CD8-positive, alpha-beta T cell (primary cell): ENCODE measurements at places on chromosomes 6 and 20.

DNA sequence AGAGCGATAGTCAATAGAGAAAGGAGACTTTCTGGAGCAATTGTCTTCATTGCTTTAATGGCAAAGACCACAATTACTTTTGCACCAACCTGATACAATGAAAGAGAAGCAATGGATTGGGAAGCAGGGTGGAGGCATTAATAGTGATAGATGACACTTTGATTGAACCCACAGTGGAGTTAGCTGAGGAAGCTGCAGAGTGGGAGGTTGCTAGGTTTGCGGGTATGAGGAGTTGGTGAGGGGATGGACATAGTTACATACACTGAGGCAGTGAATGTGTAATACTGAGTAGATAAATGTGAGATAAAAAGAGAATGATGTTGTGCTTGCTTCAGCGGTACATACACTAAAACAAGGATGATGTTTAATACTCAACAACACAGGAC, 91.9 kb downstream of the AKAP7 start:
- DNase-seq, result no peak

- DNase-seq, result no peak
Measured at GRCh38 chr6:82363428-82364086, at the start of gene TPBG. TPBG (plus strand) TSS chr6:82363817; CDS start chr6:82364962, 1,145 bp downstream.

DNA sequence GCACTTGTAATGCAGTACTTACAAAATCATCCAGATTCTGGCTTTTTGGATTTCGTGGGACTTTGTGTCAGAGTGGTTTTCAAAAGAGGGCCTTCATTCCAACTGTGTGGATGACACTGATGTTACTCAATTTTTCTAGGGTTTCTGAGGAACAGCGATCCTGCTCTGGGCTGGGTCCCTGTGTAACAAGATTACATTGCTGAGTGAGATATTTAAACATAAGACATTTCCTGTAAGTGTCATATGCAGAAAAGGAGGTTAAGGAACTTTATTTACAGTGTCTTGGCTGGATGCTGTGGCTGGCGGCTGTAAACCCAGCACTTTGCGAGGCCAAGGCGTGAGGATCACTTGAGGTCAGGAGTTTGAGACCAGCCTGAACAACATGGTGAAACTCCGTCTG, 6.7 kb downstream of the ZFAND3 start:
- DNase-seq, result no peak

GRCh38 chr6:167426651-167427050, 101.8 kb downstream of the TTLL2 start:
- no peak for DNase-seq

GRCh38 chr6:34658605-34659265, 37.8 kb downstream of the ILRUN start:
- DNase-seq, result no peak

GRCh38 chr6:80728101-80728750, 621.8 kb downstream of the BCKDHB start:
- no peak for DNase-seq

DNA sequence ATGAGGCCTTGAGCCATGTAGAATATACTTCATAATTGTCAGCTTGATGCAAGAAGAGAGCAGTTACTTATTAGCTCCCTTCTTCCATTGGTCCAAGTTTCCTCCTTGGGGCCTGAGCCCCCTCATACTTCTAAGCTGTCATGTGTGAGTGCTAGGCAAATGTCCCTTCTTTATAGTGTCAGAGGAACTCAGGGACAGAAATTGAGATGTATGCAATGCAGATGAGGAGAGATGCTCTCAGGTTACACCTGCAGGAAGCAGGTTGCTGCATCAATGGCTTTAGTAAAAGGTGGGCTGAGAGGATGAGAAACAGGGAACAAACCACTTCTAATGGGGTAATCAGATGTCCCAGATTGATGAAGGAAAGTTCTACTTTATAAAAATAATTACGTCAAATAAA, 6.7 kb upstream of the PDSS2 start:
- DNase-seq, result no peak

GRCh38 chr6:167800549-167800948, 26.2 kb upstream of the AFDN start:
- DNase-seq, result no peak

- peak; percentile 51 for DNase-seq
Measured at GRCh38 chr6:106103728-106104109, 17.6 kb downstream of the PRDM1 start.

GRCh38 chr6:52529311-52529710, 47.5 kb downstream of the TRAM2 start:
- DNase-seq, result no peak

DNA sequence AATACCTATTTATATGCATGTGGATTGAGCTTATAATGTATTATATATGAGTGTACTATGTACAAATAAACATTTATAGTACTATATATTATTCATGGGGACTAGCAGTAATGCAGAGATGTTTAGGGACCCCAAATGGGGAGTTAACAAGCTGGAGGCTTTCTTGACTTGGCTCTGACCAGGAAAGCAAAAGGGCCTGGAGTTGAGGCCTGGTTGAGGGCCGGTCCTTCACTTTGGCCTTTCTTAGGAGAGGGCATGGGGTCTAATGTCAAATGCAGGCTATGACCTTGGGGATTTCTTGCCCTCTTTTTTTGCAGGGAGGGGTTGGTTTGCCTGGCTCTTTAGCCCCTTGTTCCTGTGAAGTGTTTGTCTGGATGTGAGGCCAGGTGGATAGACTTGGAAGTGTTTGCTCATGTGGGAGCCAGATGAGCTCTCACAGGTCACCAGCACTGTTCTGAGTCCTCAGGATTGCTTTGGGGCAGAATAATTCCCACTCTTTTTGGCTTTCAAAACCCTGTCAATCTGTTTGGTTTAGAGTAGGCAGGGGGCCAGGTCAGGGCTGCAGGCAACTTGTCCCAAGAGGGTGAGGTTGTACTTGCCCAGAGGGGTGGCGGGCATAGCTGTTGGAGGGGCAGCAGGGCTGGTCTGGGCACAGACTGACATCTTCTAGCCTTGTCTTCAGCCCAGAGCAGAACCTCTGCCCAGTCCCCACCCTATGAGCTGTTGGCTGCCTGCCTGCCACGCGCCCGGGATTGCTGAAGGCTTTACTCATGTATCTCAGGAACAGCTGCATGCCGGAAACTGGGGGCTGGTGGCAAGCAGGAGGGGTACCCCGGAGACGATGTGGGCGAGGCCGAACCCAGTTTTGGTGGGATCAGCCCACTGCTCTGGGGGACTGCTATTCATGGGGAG, 14.6 kb downstream of the TJAP1 start:
- DNase-seq, result no peak

- no peak for DNase-seq
Measured at GRCh38 chr20:38034108-38034649, 633 bp downstream of the RPRD1B start.

GRCh38 chr20:45111799-45112471, 3.0 kb downstream of the WFDC5 start:
- peak; percentile 27 for DNase-seq

DNA sequence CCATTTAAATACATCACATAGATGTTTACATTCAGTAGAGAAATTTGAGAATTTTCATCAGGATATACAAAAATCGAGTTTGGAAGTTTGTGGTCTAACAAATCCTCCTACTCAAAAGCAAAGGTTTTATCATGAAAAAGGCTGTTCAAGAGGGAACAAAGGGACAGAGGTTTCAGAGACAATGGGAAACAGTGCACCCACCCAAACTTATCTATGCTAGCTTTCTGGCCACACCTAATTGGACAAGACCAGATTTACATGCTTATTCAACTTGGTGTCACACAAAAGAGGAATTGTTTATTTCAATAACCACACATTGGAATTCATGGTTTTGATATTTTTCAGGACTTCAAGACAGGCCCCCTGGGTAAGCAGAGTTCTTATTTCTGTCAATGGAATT, 28.4 kb upstream of the RSPO3 start:
- DNase-seq, result no peak

GRCh38 chr6:137949686-137950390, 82.8 kb downstream of the TNFAIP3 start:
- no peak for DNase-seq

- DNase-seq, result no peak
Measured at GRCh38 chr6:55014321-55015088, 159.8 kb upstream of the HCRTR2 start.

- DNase-seq, result no peak
Measured at GRCh38 chr6:8335896-8336295, 99.4 kb downstream of the SLC35B3 start.

- no peak for DNase-seq
Measured at GRCh38 chr20:46154305-46154704, 36.2 kb downstream of the CD40 start.

DNA sequence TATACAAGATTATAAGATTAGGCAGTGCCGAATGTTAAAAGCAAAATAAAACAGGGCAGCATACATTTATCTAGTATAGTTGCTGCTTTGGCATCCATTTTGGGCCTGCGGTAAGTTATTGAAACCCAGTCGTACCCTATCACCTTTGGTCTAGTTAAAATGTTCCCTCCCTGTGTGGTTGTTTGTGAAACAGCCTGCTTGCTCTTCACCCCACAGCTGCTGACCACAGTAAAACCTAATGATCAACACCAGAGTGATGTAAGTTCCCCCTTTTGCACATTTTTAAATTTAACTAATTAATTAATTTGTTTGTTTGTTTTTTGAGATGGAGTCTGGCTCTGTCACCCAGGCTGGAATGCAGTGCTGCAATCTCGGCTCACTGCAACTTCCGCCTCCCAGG, 50.3 kb upstream of the TXNDC5 start:
- DNase-seq, result no peak

GRCh38 chr6:686497-686896, 6.4 kb downstream of the EXOC2 start:
- DNase-seq, result no peak

DNA sequence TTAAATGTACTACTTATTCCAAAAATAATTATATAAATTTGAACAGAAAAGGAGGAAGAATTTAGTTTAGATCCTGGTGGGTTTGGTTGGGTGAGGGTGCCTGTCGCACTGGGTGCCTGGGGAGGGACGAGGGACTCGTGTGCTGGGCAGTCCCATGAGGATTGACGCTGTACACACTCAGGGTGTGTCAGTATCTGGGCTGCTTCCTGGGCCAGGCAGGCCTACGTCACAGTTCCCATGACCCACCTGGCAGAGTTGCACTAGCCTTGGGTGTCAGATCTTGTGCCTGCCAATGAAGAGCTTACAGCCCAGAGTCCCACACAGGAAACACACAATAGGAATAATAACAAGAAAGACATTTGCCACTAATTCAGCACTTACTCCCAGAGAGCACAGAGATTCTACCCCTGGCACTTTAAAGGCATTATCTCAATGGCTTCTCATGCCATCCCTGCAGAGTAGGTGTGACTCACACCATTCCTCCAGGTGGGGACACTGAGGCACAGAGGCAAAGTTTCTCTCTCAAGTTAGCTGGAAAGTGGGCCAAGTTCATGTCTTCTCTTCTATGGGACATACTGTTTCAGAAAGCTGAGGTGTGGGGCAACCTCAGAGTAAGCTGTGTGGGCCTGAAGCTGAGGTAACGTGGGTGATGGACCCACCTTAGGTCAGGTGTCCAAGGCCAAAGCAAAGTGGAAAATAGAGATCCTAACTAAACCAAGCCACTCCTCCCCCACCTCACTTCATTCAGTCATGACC, 1.3 kb upstream of the SDCBP2 start:
- no peak for DNase-seq

DNA sequence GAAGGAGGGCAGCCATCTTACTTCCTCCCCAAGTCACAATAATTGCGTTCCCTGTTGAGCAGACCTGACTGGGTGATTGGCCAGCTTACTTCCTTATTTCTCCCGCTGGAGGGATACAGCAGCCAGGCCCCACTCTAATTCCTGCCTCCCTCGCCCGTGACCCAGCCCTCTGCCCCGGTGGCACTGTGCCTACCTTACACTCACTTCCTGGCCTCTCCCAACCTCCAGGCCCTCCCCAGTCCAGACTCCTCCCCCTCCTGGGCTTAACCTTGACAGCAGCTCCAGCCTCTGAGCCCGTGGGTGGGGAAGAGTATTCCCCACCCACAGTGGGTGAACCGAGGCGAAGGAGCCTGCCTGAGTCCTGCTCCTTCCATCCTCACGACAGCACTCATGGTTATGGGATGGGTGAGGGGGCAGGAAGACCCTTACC, 3.0 kb downstream of the BAK1 start:
- DNase-seq, result no peak

GRCh38 chr6:38149531-38149930, 330.0 kb downstream of the ZFAND3 start:
- no peak for DNase-seq

- DNase-seq, result no peak
Measured at GRCh38 chr6:8707369-8707768, 272.0 kb upstream of the SLC35B3 start.

GRCh38 chr6:40965046-40965445, 74.0 kb downstream of the UNC5CL start:
- DNase-seq, result no peak

- no peak for DNase-seq
Measured at GRCh38 chr6:167835260-167835659, 8.5 kb downstream of the AFDN start.

- DNase-seq, result no peak
Measured at GRCh38 chr6:83071023-83071422, 3.6 kb downstream of the DOP1A start.

- DNase-seq, result no peak
Measured at GRCh38 chr6:128487746-128488145, 32.7 kb downstream of the PTPRK start.

GRCh38 chr20:20019123-20019522, 2.0 kb downstream of the NAA20 start:
- DNase-seq, result no peak

DNA sequence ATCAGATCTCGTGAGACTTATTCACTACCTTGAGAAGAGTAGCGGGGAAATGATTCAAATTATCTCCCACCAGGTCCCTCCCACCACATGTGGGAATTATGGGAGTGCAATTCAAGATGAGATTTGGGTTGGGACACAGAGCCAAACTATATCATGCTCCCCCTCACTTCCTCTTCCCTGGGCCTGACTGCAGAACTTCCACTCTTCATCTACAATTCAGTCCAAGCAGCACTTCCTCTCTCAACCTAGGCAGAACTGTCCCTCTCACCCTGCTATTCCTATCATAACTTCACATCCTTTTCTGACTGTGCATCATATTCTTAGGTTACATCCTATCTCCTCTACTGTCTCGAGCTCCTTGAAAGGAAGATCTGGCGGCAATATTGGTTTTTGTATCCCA, 184.0 kb upstream of the HDDC2 start:
- no peak for DNase-seq

- DNase-seq, result no peak
Measured at GRCh38 chr6:42921801-42922200, 5.9 kb downstream of the PTCRA start.

DNA sequence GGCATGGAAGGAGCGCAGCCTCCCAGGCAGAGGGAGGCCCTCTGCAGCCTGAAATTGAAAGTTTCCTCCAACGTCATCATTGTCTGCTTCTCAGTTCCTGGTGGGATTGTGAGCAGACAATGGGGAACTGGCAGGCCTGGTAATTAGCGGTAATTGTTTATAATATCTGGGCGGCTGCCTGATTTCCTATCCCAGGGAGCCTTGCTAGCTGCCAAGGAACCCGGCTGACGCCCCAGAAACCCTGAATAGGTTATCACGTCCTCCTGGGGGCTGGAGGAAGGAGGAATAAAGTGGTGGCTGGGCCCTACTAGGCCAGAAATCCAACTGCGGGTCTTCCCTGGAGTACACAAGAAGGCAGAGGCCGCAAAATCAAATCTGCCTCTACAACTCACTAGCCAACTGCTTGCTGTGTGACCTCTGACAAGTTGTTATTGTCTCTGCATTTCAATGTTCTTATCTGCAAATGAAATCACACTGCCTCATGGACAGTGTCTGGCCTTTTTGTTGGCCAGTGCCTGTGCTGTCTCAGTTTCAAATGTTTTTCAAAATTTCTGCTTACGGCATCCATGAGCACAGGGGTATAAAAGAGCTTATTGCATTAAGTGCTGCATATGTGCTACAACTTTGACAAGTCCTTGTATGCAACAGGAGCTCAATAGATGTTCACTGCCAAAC, 16.9 kb downstream of the KCNK15 start:
- DNase-seq, result no peak
